ENCODE measurements at places on chromosomes 13 and 19. TPM values are rescaled to one million over a fixed set of nuclear protein-coding genes. Genes with fewer than 3 reads are reported as not detected.

Gene POGLUT2
- 48.0 TPM for polyA plus RNA-seq

Gene PTGER1
- polyA plus RNA-seq: 10.2 TPM

Gene ZSWIM9
- 11.6 TPM for polyA plus RNA-seq

Gene MAB21L1
- 0.07 TPM for polyA plus RNA-seq

Gene CPAMD8
- polyA plus RNA-seq: 40.3 TPM

Gene GJA3
- polyA plus RNA-seq: 11.4 TPM

Gene CGB3
- polyA plus RNA-seq: not detected

Gene PRSS57
- 0.43 TPM for polyA plus RNA-seq

Gene DCT
- 0.27 TPM for polyA plus RNA-seq

Gene IGFL4
- polyA plus RNA-seq: not detected

Gene CEACAM16
- not detected for polyA plus RNA-seq

Gene WASF3
- polyA plus RNA-seq: 51.5 TPM

Gene GPR183
- 2.1 TPM for polyA plus RNA-seq

Gene ZNF578
- polyA plus RNA-seq: 5.1 TPM

Gene IGFL1
- not detected for polyA plus RNA-seq

Gene TMPRSS9
- 0.88 TPM for polyA plus RNA-seq

Gene FGF14
- 1.6 TPM for polyA plus RNA-seq

Gene CACNG8
- 0.21 TPM for polyA plus RNA-seq

Gene ERICH6B
- polyA plus RNA-seq: 0.88 TPM

Gene C19orf81
- 1.3 TPM for polyA plus RNA-seq

Gene PLA2G4C
- 8.4 TPM for polyA plus RNA-seq

Gene BRD4
- 41.6 TPM for polyA plus RNA-seq

All from left renal cortex interstitium (tissue), 4 donors.